ENCODE measurements at places on chromosomes 4 and X.

DNA sequence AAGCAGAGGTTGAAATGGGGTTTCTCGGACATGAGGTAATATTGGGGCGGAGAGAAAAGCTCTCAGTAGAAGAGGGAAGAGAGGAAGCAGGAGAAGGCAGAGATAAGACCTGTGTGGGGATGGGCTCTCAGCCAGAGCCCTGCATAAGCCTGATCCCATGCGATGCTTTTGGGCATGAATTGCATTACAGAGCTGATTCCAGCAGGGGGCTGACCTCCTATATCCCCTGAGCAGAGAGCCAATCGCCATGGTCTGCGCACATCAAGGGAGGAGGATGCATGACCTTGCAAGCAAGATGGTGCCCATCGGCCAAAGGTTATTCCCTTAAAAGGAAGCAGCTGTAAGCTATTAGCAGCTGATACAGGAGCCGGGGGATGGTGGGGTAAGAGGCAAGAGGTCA is 7.6 kb downstream of the ANOS1 start:
- no peak for DNase-seq

GRCh38 chr4:76740866-76741662 is 156.9 kb downstream of the SOWAHB start:
- no peak for DNase-seq

- DNase-seq, result no peak
Observed at GRCh38 chrX:65671966-65672365, 4.5 kb downstream of the MSN start.

- DNase-seq, result no peak
Observed at GRCh38 chr4:73730867-73731266, 9.5 kb upstream of the CXCL8 start.

DNA sequence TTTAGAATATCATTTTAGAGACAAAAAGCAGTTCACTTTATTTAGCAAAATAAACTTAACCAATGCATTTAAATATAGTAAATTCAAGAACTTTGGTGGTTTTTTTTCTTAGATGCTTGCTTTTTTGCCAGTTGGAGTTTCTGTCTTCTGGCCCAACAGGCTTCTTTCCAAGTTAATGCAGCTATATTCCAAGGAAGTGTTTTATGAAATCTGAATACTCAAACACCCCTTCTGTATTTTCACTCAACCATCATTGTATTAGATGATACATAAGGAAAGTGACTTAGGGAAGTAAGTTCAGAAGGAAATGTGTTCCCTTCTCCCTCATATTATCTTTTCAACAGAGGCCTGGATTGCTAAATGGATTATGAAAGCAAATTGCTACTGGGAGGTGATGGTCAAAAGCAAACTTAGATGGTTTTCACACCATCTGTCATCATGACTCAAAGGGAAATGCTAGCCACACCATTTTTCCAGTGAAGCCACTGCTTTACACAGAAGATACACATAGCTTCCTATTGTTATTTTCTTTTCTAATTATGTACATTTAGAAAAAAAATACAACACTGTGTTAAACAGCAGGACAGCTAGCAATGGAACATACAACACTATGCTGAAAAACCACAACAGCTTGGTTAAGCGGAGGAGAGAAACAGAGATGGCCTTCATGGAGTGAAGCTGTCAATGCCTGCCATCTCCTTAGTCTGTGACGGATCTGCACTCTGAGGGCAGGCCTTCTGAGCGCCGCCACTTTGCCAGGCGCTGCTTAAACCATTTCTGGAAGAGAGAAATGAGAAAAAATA is 32.9 kb downstream of the HOPX start:
- DNase-seq, result no peak

Measured in activated gamma-delta T cell treated with Interleukin-2 at 50 U/mL for 16 hours (primary cell).